ENCODE measurements at places on chromosomes 2 and 18.

- DNase-seq: no peak
These were observed 23.4 kb upstream of the IL36G start for GRCh38 chr2:112954364-112954763.

- no peak for DNase-seq
These were observed 34.9 kb downstream of the KDM3A start for GRCh38 chr2:86476092-86476491.

DNA sequence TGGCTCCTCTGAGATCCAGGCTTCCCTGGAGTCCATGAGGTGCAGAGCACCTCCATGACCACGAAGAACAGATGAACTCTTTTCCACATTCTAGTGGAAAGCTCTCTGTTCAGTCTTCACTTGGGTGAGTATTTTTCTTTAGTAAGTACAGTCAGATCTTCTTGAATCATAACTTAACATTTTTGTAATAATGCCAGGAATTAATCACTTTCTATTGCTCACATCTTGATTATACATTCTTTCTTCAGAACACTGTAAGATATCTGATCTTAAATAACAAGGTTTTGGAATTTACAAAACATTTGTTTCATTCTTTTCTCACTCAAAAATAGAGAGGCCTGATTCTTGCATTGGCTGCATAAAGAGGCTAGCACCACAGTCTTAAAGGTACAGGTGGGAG is 45.4 kb upstream of the RND3 start:
- DNase-seq: no peak

DNA sequence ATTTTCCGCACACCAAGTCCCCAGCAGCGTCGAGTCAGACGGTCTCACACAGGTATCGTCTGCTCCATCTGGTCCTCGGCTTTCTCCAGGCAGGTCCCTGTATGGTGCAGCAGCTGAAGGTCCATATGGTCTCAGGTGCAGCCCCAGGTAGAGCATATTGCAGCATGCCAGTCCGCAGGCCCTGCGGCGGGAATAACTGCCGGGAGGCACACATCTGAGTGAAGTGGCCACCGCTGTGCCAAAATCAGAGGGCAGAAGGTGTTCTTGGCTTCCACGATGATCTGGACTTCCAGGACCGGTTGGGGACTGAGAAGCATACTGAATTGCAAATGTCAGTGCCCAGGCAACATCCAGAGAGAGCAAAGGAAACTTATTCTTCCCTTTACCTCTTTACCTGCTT is 320.3 kb downstream of the RNF144A start:
- no peak for DNase-seq

DNA sequence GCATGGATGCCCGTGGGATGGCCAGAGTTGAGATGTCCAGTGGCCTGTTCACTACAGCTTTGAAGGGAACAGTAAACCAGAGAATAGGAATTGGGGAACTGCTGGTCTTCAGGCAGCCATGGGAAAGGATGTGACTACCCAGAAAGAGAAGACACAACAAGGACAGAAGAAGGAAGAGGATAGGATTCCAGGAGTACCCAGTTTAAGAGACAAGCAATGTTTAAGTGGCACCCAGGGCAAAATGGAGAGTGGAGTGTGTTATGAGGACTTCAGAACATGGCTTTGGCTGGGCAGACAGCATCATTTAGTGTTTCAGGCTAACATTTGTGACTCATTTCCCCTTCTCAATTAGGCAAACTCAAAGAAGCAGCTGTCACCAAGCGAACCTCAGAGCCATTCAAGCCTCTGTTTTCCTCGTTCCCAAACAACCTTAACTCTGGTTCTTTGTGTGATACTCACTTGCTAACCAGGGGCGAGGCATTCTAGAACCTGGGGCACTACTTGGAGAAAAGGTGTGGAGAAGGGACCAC is 4.0 kb upstream of the FAM124B start:
- DNase-seq: no peak

DNA sequence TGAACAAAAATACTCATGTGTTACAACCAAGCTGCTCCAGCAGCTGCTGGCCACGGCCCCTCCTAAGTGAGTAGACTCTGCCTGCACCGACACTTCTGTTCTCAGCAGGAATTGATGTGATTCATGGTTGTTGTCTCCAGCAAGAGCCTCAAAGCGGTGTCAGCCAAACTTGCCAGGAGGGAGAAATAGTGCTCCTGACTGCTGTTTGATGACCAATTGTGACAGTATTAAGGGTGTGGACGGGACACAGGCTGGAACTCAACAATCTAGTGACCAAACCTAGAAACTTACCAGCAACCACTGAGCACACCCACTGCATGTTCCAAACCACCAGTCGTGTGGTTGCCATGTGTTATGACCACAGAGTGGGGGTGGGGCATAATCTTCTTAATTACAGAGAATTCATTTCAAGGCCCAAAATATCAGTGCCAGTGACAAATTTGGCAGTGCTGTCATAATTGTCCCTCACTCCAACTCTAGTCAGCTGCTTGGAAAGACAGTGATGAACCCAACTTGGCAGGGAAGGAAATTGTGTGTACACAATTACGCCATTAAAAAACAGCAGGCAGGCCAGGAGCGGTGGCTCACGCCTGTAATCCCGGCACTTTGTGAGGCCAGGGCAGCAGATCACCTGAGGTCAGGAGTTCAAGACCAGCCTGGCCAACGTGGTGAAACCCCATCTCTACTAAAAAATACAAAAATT is 30.4 kb downstream of the FBLN7 start:
- DNase-seq: no peak

DNA sequence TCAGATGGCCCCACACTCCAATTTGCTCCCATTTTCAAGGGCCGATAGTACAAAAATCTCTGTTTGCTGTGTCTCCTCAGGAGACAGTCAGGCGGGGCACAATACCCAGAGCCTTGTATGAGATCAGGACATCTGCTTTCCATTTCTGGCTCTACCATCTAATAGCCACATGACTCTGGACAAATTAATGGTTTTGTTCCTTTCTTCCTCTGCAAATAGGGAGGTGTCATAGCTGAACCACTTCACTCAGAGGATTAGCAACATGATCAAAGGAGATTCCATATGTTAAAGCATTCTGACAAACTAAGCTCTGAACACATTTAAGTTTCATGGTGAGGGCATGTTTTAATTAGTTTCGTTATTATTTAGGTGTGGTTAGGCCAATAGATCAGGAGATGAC is 602.1 kb upstream of the SYT4 start:
- DNase-seq: peak; percentile 85

GRCh38 chr2:72999729-73000725 is 71.5 kb downstream of the SFXN5 start:
- no peak for DNase-seq

GRCh38 chr2:6916736-6917070 is 509 bp upstream of the RNF144A start:
- no peak for DNase-seq

DNA sequence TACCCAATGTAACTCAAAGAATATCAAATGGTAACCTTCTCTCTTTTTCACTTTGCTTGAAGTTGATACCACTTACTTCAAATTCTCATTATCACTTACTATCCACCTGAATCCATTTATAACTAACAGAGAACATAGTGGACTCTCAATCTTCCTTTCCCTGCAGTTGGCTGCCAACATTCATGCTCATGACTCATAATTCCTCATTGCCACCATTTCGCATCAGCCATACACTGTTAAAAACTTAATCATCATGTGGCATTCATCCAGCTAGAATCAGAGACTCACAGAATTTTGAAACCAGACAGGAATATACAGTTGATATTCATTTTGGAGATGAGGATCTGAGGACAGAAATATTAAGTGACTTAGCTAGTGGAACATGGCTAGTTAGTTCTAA is 56.8 kb downstream of the SLC4A10 start:
- DNase-seq: no peak

GRCh38 chr2:127605691-127606263 is 40.2 kb upstream of the GPR17 start:
- no peak for DNase-seq

DNA sequence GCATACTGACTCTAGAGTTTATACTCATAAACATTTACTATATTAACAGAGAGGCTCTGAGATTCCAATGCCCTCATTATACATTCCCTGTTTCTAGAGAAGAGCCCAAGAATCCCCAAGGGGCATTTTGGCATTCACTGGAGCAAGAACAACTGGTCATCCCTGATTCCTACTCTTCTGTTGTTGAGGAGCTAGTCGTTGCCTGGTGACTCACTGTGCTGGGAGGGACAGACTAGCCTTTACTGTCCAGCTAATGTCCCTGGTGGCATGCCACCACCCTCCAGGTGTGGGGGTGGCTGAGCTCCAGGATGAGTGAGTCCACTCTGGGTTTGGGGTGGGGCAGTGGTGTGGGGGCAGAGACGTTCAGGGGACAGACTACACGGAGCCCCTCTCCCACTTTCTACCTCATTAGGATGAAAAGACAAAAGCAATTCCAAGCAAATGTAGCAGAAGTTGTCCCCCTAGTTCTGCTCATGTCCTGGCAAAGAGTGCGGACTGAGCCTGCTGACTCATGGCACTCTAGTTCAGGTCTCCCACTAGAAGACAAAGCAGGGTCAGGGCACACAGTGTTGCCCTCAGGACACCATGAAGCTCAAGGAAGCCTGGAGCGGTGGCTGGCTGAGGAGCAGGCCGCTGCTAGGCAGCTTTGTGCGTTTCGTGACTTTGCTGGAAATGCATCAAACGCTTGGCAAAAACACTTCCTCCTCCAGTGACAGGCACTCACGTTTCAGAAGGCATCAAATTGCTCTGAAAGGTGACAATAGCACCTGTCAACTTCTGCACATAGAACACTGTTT is 49.4 kb downstream of the RHOB start:
- no peak for DNase-seq

GRCh38 chr2:27583390-27583915 is 611 bp downstream of the ZNF512 start:
- DNase-seq: no peak

DNA sequence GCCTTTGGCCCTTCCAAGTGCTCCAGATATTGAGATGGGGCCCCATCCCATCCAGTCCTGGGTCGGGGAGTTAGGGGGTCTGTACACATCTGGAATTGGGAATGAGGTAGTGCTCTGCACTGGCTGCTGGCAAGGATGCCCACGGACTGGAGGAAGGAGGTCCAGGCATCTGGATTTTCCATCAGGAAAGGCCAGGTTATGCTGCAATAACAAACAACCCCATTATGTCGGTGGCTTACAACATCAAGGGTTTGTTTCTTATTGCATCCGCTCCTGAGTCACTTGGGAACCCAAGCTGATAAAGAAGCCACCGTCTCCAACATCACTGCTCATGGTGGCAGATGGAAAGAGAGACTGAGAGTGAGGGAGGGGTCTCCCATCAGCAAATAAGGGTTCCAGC is 229.9 kb downstream of the TFCP2L1 start:
- DNase-seq: no peak

DNA sequence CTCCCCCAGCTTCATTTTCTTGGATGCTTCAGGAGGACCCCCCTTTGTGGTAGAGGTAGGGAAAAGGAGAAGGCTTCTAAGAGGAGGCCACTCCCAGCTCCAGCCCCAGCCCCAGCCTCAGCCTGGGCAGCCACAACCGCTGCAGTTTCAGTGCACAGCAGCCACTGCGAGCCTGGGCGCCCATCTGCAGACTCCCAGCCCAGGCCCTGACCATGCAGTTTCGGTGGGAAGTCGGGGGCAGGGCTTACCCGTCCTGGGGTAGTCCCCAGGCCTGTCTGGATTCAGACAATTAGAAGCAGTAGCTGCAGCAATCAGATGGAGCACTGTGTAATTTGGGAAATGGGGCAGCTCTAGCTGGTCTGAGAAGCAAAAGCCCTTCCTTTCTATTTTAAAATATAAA is 28.6 kb downstream of the ITM2C start:
- no peak for DNase-seq

DNA sequence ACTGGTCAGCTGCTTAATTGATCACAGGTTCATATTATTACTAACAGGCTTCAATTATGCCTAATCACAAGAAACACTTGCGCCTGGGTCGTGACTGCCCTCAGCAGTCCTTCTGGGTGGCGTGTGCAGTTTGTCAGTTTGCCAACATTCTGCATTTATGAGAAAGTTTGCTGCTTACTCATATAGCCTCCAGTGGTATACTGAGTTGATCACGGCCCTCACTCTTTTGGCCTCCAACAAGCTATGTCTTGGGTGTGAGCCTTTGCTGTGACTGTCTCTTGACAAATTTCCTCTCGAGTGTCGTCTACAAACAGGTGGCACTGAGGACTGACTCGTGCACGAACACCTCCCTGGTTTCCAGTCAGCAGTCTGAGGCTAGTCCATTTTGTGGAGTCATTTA is 27.3 kb downstream of the DCDC2C start:
- no peak for DNase-seq

DNA sequence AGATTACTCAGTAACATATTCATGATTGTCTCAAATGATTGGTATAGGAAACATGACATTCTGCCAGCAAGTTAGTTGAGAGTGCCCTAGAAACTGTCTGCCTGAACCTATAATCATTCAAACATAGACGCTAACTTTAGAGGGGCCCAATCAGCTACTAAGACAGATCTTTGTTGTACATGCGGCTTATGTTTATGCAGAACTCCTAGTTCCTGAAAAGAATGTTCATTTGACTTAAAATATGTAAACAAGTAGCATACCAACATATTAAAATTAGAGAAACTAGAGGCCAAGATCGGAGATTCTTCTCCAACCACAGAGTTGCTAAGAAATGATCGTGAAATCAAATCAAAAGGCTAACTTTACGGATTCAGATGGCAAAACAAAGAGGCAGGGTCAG is 4.2 kb upstream of the METAP1D start:
- no peak for DNase-seq

DNA sequence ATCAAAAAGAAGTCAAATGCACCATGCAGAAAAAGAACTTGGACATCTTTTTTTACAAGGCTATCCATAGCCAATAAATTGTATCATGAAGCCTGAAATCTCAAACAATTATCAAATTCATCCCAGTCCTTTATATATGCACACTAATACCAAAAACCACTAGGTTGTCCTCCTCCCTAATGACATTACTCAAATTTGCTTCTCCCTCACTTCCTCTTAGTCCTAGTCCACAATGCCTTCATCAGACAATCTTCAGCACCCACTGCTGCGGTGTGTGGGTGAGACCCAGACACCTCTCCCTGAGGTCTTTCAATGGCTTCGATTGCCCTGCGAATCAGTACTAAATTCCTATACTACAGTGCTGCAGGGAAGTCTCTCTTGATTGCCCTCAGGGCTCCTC is 58.1 kb downstream of the CLASP1 start:
- DNase-seq: no peak

DNA sequence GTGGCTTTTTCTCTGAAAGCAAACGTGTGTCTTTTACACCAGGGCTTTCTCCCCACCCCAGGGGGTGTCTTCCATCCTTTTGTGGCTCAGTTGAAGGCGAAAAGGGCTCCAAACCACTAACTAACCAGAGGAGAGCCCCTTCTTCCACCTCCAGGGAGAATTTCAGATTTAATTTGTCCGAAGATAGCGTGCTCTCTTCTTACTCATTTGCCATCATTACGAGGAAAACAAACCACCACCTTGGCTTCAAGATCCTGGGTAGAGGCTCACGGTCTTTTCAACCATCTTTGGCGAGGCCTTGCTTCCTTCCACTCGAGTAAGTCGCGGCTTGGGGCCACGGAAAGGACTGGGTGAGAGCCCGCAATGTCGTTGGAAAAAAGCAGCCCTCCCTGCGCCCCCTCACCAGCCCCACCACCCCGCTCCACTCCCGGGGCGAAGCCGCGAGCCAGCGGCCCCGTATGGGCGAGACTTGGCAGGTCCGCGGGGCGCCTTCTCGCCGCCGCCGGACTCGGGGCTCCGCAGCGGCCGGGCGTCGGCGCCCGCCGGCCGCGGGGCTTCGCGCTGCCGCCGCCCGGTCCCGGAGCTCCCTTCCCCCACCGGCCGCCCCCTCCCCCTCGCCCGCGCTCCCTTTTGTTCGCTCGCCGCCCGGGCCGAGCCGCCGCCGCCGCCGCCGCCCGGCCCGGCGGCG is 1.7 kb upstream of the ZNF532 start:
- DNase-seq: peak; percentile 50

GRCh38 chr2:121469356-121469755 is 61.3 kb upstream of the RNU4ATAC start:
- no peak for DNase-seq
